SIG-M5 (cell line): ENCODE measurements at places on chromosomes 4 and X.

- DNase-seq = no peak
These were observed 21.6 kb downstream of the PRIMPOL start for GRCh38 chr4:184671101-184671500.

DNA sequence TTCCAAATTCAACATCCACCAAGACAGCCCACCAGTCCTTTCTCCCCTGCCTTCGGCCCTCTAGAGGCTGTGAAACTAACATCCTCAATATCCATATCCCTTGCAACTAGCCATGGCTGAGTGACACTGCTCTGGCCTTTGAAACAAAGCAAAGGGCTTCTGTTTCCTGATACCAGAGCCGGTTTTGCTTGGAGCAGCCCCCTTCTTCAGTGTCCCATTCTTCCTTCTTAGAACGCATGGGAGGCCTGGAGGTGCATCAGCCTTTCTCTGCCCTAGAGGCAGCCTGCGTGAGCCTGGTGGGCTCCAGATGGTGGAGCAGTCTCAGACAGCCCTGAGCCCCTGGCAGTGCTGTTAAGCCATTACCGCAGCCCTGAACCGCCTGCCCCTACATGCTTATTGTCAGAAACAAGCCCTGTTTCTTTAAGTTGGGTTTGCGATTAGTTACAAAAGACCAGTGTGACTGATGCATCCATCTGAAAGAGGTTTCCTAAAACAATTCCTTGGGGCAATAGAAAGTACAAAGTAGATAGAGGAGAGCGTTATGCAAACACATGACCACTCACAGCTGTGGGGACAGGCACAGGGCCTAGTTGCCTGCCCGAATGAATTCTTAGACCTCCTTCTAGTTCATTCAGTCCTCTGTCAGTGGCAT lies 74.1 kb downstream of the EVC start:
- no peak for DNase-seq

GRCh38 chr4:76658231-76659102 lies 223.4 kb downstream of the SHROOM3 start:
- no peak for DNase-seq

- no peak for DNase-seq
These were observed 413.7 kb downstream of the PPP3CA start for GRCh38 chr4:100933628-100934027.

DNA sequence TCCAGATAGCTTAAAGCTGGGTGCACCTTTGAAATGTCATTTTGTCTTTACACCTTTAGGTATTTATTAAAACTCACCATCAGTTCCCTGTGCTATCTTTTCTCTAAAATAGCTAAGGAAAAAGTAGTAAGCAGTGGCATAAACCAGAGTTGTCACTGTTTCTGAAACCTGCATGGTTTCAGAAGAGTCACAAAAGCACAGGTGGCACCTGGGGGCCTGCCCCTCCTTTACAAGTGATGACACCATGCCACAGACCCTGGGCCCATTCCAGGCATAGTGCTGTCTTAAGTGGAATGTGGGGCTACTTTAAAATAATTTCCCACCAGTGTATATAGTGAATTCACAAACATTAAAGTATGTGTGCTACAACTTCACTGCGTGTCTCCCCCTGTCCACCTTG lies 47.8 kb downstream of the DCUN1D4 start:
- no peak for DNase-seq

GRCh38 chrX:20529301-20529700 lies 262.6 kb upstream of the RPS6KA3 start:
- no peak for DNase-seq

- no peak for DNase-seq
These were observed at the start of gene CXXC4 for GRCh38 chr4:104494822-104495559. Gene CXXC4 (minus strand): TSS chr4:104494894. CDS start chr4:104491802, 3,092 bp downstream.

GRCh38 chrX:85114171-85114570 lies 110.5 kb downstream of the APOOL start:
- no peak for DNase-seq

DNA sequence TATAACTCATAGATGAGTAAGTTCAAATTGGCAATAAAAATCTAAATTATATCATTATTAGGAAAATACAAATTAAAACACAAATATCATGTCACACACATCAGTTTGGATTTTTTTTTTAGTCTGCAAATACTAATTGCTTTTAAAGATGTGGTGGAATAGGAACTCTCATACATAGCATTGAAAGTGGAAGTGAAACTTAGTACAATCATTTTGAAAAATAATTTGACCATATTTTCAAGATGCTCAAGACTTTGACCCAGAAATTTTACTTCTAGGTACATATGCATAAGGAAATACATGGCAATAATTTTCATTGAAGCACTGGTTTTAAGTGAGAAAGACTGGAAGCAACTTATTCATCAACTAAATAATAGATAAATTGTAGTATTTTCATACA lies 147.5 kb upstream of the SMIM31 start:
- DNase-seq = no peak

GRCh38 chr4:77787969-77788368 lies 31.2 kb downstream of the CNOT6L start:
- DNase-seq = no peak

DNA sequence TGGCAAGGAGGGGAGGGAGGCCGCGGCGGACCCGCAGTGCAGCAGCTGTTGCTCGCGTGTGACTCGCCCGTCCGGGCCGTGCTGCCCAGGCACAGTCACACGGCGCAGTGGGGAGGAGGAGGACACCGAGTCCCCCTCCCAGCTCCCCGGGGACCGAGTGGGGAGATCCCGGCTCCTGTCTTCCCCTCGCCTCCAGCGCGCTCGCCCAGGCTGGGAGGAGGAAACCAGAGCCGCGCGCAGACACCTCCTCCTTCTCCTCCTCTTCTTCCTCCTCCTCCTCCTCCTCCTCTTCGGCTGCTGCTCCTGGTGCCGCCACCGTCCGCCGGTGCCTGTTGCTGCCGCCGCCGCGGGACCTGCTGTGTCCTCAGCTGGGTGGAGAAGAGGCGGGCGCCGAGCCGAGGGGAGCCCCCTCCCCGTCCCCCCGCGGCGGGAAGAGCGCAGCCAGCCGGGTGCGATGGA lies at the start of gene TBC1D1:
TBC1D1 (plus strand) TSS at position 284 of the 459 bp plus-strand sequence. CDS start 11,012 bp downstream, outside the sequence.
- DNase-seq = no peak

DNA sequence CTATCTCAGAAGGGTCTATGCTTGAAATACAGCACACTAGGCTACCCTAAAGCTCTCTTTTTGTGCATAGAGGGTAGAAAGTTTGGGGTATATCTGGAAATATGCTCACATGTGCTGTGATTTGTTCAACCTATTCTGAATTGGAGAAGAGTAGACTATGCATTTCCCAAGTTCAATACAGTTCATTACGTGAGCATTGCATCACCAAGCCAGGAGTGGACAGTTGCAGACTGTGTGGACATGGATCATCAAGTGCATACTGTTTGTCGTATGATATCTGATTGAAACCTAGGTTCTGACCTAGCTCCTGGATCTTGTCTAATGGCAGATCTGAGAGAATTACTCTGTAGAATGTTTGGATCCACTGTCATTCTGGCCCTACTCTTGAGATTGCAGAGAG lies 161.1 kb downstream of the FRAS1 start:
- no peak for DNase-seq

- no peak for DNase-seq
These were observed 15.3 kb downstream of the SEPSECS start for GRCh38 chr4:25144870-25145481.

- no peak for DNase-seq
These were observed 94.5 kb upstream of the EOLA2 start for GRCh38 chrX:150032742-150033141.

DNA sequence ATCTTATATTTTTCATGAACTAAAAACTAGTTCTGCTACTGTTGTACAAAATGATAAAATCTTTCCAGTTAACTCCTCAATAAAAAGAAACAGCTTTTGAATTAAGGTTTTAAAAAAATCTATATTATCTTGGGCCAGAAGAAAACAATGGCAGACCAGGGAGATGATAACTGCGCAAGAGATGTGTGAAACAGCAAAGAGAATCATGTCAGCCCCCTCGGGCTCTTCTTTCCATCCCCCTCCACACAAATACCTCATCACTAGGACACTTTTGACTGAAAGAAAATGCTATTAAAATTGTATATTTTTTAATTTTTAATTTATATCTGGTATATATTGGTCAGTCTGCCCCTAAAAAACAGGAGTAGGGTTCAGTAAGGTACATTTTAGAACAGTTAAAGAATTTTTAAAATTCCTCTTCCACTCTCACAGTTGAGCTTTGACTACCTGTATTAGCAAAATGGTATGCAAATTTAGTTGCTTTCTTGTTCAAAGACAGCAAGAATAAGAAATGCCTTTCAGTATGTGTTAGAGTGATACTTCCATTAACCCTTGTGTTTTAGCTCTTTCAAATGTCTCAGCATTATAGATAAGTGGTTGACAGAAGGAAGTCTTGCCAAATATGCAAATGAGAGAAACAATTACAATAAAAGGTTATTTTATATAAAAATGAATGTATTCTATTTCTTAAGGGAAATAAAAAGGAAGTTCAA lies 36.4 kb upstream of the LCORL start:
- no peak for DNase-seq

- DNase-seq = no peak
These were observed 16.4 kb downstream of the PSAPL1 start for GRCh38 chr4:7418131-7418943.
